SJSA1 (cell line): ENCODE measurements at places on chromosomes 4 and X.

- DNase-seq: no peak
Measured at GRCh38 chr4:114136069-114136468, 156.6 kb upstream of the ARSJ start.

GRCh38 chrX:112851161-112851779 is 10.6 kb upstream of the AMOT start:
- no peak for DNase-seq

DNA sequence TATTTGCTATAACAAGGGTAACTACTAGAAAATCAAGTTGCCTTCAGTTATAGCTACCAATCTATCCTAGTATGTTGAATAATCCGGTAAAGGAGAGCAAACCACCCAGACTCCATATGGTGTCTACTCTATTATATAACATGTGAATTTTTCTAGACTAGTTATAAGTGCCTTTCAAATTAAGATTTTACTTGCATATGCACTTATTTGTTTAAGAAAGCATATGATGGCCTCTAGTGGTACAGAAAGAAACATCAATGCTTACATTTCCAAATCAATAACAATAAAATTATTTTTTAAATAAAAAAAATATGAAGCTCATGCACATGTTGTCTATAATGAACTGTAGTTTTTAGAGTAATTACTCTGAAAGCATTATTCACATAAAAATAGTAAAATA is 1516.4 kb upstream of the PABPC4L start:
- DNase-seq: no peak

GRCh38 chr4:124631760-124632159 is 80.8 kb downstream of the ANKRD50 start:
- DNase-seq: peak; percentile 69

DNA sequence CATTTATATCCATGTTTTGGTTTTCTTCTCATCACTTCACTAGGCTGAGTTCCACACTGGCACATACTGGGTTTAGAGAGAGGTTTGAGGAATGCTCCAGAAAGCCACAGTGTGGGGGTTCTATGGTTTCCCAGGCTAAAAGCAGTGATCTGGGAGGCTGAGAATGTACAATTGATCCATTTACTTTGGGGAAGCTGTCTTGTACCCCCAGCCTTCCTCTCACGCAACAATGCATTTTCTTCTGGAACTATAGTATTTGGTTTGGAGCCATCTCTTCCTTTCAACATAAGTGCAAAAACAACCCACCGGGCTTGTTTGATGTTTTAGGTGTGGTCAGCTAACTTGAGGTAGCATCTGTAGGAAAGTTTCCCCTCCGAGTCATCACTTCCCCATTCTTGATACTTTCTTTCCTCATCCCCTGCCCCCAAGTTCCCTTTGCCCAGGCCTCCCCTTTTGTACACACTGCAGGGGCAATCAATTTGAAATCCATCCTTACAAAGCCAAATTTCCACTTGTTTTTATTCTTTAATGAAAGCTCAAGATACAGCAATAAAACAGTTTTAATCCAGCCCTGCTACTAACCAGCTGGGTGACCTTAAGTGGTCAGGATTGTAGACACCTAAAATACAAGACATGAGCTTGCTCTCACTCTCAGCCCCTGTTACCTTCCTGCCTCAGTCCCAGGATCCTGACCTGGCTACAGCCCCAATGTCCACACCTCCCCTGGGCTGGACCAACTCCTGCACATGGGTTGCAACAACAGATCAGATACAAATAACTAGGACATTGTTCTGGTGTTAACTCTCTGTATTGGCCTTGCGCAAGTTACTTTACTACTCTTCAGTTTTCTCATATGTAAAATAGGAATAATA is 109.2 kb downstream of the FHDC1 start:
- DNase-seq: no peak

DNA sequence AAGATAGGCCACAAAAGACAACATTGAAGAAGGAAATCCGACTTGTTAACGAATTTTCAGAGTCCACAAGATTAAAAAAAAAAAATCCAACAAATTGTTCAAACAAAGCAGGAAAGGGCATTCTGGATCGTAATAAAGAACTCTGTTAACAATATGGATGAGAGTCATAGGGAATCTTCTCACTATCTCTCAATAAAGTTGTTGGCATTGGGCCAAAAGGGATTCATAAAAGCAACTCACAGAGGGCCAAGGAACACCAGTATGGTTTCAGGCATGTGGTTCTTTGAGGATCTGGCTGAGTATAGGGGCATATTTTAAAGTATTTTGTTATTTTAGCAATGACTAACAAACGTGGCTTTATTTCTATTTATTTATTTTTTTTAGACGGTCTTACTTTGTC is 49.5 kb downstream of the SHISA3 start:
- DNase-seq: no peak

GRCh38 chr4:886244-886643 is 45.9 kb downstream of the GAK start:
- DNase-seq: no peak

- no peak for DNase-seq
Measured at GRCh38 chr4:12912896-12913418, 571.2 kb downstream of the RAB28 start.

DNA sequence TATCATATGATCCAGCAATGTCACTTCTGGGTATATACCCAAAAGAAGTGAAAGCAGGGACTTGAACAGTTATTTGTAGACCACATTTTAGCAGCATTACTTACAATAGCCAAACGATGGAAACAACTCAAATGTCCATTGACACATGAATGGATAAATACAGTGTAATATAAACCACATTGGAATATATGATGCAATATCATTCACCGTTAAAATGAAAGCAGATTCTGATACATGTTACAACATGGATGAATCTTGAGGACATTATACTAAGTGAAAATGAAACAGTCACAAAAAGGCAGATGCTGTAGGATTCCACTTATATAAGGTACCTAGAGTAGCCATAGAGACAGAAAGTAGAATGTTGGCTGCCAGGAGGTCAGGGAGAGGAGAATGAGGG is 130.5 kb upstream of the SMAD1 start:
- DNase-seq: no peak

DNA sequence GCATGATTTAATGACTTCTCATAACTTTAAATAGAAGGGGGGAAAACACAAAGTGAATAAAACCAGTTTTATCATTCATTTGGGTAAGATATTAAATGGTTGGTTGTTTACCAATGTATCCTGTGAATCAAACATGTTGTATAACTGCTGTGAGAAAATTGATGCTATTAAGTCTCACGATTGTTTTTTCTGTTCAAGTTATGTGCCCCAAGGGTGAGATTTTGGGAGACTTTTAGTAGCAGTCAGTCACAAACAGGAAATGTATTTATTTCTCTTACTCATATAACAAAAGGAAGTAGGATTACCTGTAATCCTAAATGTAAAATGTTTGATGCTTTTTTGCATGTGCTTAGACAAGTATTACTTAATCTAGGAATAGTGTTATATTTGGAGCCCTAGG is 39.2 kb downstream of the MTHFD2L start:
- no peak for DNase-seq

- no peak for DNase-seq
Measured at GRCh38 chrX:108537005-108537404, 97.4 kb downstream of the COL4A5 start.

DNA sequence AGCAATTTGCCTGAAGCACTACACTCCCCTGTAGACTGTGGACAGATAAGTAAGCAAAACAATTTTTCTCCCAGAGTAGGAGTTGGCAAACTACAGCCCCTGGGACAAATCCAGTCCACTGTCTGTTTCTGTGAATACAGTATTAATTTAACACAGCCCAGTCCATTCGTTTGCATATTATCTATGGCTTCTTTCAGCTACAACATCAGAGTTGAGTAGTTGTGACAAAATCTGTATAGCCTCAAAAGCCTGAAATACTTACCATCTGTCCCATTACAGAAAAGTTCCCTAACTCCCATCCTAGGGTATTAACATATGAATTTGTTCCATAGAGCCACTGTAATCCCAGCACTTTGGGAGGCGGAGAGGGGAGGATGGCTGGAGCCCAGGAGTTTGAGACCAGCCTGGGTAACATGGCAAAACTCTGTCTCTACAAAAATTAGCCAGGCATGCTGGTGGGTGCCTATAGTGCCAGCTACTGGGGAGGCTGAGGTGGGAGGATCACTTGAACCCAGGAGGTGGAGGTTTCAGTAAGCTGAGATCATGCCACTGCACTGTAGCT is 53.0 kb downstream of the AMELX start:
- DNase-seq: no peak

DNA sequence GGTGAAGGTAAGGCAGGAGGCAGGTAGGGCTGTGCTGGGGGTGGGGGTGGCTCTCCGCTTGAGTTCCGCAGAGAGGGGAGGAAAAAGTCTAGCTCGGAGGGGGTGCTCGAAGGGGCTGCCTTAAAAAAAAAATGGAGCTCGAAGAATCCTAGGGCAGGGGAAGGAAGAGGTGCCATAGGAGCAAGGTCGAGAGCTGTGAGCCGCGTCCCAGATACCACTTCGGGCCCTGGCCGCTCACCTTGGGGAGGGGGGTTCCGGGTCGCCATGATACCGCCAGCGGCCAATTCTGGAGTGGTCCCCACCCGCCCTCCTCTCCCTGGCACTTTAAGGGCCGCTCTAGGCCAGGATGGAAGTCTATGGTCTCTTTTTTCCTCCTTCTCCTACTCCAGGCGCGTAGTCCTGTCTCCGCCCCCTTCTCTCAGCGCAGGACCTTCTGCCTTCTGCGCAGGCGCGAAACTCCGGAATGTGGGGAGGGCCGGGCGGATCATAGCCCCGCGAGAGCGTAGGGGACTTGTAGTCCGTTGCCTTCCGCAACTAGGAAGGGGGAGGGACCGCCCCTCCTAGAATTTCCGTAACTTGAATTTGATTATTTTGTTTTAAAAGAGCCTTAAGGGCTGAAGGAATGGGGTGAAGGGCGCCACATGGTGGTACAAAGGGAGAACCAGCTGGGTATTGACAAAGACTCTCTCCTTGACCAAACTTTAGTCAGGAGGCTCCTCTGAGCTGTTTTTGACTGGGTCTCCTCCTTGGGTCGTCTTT is at the start of gene FUNDC1:
FUNDC1 (minus strand) TSS at position 293 of the 759 bp plus-strand sequence; CDS start at position 266, 27 bp downstream.
- peak; percentile 94 for DNase-seq

DNA sequence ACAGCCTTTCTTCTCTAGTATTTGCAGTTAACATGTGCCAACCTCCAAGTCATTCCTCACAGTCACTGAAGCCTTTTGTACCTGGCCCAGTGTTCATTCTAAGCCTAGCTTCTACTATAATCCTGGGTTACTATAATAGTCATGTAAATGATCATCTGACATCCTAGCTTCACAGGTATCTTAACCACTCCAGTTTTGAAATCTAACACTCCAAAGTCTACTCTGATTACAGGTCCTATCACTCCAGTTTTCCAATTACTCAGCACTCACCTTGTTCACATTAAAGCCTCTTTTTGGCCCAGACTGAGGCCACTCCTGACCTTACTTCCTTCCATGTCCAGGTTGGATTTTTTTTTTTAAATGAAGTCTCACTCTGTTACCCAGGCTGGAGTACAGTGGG is 87.6 kb upstream of the ZCCHC13 start:
- no peak for DNase-seq

GRCh38 chr4:79150820-79151416 is 174.9 kb downstream of the NAA11 start:
- DNase-seq: no peak

GRCh38 chr4:75921910-75922309 is 18.9 kb downstream of the NAAA start:
- no peak for DNase-seq
